ENCODE measurements at places on chromosomes 1 and 21.

GRCh38 chr1:107942814-107943213 lies 22.2 kb downstream of the VAV3 start:
- DNase-seq, result no peak

- DNase-seq, result no peak
Observed at GRCh38 chr1:147246910-147247655, 4.6 kb downstream of the CHD1L start.

DNA sequence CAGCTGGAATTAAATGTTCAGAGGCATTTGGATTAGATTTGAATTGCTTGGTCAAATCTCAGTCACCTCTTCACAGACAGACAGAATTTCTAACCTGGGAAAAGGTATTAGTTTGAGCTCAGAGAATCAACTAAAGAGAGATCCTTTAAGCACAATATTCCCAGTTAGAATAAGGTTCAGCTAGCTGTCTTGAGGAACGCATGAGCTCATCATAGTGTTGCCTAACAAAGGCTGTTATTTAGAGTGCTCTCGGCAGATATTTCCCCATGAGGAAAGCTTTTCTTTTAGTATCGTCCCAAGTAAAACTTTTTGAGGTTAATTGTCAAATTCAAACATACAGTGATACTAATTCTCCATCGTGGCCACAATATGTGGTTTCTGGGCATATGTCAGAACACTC lies 269.9 kb downstream of the HLX start:
- no peak for DNase-seq

- no peak for DNase-seq
Observed at GRCh38 chr1:200951016-200951415, 56.3 kb downstream of the INAVA start.

GRCh38 chr21:30717105-30717504 lies 1.5 kb downstream of the KRTAP21-3 start:
- no peak for DNase-seq

- DNase-seq, result no peak
Observed at GRCh38 chr1:203407296-203407695, 56.4 kb upstream of the FMOD start.

DNA sequence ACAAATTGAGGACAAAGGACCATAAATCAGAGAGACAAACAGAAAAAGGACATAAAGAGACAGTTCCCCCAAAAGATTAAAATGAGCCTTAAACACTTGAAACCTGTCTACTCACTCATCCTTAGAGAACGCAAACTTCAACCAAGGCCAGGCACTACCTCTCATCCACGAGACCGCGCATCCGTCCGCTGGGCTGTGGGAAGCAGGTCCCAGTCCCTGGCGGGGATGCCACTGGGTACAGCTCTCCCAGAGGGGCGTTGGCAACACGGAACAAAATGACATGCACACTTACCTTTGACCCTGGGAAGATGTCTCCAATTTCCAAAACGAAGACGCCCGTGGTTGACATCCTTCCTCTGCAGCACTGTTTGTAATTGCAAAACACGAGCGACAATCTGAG lies 16.5 kb upstream of the ADARB1 start:
- DNase-seq, result no peak

DNA sequence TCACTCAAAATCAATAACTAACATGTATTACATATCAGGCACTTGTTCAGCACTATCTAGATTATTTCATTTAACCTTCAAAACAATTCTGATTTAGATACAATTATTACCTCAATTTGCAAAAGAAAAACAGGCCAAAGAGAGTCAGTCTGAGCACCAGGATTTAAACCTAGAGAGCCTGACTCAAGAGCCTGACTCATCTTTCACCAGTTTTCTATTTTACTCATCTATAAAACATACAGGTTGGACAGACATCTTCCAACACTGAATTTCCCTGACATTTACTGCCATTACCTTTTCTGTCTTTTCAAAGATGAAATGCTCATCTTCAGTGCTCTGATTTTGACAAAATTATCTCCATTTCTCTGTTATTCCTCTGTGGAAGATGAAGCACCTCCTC lies 116.5 kb downstream of the MRPL39 start:
- no peak for DNase-seq

DNA sequence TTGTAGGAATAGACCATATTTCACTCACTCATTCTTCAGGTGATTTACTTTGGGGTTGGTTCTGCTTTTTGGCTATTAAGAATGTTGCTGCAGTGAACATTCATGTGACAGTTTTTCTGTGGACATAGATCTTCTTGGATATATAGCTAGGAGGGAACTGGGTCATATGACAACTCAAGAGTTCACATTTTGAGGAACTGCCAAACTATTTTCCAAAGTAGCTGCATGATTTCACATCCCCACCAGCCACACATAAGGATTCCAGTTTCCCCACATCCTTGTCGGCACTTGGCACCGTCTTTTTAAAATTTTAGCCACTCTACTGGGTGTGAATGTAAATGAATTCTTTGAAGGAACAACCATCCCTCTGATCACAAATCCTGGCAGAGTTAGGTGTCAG lies 126.0 kb downstream of the PRDM2 start:
- DNase-seq, result no peak

DNA sequence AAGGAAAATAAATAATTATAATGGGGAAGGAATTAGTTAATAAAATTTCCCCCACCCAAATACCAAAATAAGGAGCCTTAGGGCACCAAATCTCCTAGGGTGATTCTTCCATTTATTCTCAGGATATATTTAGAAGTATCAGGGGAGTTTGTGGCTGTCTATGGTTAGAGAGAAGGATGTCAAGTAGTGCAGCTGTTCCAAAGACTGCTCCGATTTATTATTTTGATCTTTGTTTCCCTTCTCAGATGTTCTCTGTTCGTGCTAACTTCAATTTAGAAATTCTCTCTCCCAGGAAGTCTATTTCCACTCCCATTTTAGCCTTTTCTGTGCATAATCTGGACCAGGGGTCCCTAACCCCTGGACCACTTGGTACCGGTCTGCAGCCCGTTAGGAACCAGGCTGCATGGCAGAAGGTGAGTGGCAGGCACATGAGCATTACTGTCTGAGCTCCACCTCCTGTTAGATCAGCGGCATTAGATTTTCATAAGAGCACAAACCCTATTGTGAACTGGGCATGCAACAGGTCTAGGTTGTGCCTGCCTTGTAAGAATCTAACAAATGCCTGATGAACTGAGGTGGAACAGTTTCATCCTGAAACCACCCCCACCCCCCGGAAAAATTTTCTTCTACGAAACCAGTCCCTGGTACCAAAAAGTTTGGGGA lies 9.3 kb upstream of the MAST2 start:
- DNase-seq, result no peak

- DNase-seq, result no peak
Observed at GRCh38 chr1:203593723-203594122, 32.9 kb upstream of the ATP2B4 start.

- DNase-seq, result no peak
Observed at GRCh38 chr1:29669912-29670311, 433.6 kb downstream of the PTPRU start.

- no peak for DNase-seq
Observed at GRCh38 chr1:88145752-88146151, 538.3 kb upstream of the PKN2 start.

DNA sequence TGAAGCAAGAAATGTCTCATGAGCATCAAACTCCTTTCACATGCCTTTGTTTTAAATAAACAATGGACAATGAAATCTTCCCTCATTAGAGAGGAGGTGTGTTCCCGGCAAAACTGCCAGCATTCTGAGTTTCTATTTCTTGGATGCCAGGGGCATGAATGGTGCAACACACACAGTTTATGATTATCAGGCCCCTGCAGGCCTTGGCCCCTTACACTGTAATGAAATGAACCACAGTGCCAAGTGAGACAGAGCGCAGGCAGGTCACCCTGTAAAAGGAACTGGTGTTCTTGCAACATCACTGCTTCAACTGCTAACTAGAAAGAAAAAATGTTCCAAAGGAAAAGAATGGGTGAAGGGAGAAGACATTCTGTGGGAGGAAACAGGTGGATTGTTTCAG lies 3.8 kb upstream of the PIGC start:
- DNase-seq, result no peak

DNA sequence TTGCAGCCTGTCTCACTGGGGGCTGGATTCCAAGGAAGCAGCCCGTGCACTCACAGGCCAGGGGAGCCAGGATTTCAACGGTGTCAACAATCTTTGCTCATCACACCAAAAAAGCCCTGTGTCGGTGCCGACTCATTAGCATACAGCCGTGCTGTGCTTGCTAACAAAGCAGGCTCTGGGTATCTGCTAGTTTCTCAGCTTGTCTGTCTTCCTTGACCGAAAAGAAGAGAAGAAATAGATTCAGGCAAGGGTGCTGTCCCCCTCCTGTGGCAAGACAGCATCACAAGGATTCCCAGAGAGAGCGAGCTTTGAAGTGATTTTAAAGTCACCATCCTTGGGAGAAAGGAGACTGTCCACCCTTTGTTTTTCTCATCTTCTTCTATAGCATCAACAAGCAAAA lies 214.7 kb downstream of the SDCCAG8 start:
- DNase-seq, result peak; percentile 22

DNA sequence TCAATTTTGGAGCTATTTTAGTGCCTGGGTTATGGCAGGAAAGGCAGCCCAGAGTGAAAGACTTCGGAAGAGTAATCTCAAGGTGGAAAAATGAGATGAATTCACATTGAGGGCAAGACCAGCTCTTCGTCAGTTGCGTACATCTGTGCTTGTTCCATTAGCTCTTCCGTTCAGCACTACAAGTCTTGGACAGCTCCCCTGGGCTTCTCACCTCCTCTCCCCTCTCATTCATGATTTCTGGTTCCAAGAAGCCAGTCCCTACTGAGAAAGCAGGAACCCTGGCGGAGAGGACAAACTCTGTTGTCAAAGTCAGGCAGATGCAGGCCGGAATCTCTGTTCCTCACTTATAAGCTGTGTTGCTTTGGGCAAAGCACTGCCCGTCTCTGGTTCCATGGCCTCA lies 76.5 kb downstream of the ACTL8 start:
- no peak for DNase-seq

DNA sequence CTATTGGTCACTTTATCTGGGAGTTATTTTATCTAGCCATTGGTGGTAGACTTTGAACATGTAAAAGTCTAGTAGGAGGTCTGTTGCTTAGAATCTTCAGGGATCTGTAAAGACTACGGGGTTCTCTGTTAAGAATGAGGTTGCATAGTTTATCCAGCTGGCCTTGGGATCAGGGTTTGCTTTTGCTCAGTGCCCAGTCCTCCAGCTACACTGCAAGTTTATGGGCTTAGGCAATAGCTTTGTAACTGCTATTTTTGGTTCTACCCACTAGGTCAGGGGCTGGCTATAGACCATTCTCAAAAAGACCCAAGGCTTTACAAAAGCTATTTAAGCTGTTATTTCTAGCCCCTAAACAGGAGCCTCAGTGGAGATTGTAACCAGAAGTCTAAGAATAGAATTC lies 9.8 kb downstream of the SH3GLB1 start:
- DNase-seq, result no peak

DNA sequence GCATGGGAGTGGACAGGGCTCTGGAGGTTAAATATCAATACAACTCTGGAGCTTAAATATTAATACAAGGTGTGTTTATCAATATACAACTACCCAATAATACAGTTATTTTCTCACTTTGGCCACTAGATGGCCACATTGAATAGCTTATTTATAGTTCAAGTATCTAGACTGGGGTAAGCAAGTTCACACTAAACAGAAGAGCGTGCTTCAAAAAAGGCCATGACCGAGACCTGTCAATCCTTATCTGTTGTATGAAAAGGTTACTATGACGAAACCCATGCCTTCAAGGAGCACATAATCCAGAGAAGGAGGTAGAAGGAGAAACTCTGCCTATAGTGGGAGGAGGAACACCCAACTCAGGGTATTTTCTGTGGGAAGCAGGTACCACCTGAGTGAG lies 29.1 kb downstream of the CHML start:
- no peak for DNase-seq

DNA sequence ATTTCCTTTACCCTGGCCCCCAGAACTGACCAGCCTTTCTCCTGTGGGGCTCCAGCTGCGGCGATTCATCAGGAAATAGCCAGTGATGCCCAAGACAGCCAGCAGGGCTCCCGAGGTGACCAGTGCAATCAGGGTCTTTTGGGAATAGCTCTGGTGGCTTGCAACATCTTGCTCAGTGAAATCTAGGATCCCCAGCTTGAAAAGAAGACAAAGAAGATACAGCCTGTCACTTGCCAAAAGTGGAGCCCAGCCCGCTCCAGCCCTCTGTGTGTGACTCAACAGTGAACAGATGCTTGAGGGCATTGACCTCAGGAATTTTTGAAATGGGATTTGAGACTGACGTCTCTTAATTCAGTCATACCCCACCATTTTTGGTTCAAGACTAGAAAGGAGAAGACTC lies 22.3 kb downstream of the CD34 start:
- no peak for DNase-seq

DNA sequence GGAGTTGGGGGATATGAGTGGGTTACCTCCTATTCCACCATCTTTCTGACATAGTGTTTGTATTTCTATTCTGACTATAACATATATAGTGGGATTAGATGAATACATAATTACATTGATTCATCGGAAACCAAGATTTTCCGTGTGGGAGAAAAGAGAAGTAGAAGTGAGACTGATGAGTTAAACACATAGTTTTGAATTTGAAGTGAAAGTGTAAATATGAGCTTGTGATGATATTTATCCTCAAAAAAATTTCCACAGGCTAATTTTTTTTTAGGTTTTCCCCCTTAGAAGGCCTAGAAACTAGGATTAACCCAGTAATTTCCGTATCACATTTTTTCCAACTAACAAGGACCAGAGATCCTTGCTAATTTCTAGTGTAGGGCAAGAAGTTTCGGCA lies 6.9 kb downstream of the CD1B start:
- DNase-seq, result no peak

DNA sequence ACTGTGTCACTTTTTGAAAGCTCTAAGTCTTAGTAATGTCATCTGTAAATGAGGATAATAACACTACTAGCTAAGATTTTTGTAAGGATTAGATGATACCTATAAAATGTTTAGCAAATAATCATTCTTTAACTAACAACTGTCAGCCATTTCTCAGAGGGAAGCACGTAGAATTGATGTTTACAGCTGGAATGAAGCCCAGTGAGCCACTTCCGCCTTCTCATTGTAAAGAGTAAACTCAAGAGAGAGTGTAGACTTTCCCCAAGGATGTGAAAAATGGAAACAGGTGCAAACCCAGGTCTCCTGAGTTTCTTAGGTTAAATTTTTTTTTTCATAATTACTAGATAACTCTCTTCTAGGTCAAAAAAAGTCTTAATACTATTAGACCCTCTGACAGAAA lies 4.9 kb downstream of the GREM2 start:
- no peak for DNase-seq
